ENCODE measurements at places on chromosomes 7 and 10.

- no peak for DNase-seq
These were observed 43.3 kb upstream of the SLC26A3 start for GRCh38 chr7:107846324-107846723.

- no peak for DNase-seq
These were observed 539.2 kb downstream of the HTR7 start for GRCh38 chr10:90318659-90319058.

GRCh38 chr7:3300221-3300650, 816 bp upstream of the SDK1 start:
- peak; percentile 46 for DNase-seq

- no peak for DNase-seq
These were observed 168.3 kb downstream of the PTPRN2 start for GRCh38 chr7:158419238-158419785.

DNA sequence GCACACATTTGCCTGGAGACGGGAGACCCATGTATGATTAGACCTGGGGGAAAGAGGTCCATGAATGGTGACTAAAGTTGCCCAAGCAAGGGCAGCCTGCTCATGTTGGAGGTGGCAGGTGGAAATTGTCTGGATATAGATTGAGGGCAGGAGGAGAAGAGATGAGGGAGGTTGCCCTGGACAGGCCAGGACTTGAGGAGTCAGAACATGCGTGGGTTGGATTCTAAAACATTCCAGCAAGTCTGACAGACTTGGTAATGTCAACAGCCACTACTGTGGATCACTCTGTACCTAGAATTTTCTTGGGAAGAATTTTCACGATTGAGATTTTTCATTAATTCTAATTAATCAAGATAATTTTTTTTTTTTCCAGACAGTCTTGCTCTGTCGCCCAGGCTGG, 19.1 kb upstream of the SVOPL start:
- no peak for DNase-seq

- DNase-seq = no peak
These were observed 18.8 kb upstream of the LIPM start for GRCh38 chr10:88783724-88784123.

DNA sequence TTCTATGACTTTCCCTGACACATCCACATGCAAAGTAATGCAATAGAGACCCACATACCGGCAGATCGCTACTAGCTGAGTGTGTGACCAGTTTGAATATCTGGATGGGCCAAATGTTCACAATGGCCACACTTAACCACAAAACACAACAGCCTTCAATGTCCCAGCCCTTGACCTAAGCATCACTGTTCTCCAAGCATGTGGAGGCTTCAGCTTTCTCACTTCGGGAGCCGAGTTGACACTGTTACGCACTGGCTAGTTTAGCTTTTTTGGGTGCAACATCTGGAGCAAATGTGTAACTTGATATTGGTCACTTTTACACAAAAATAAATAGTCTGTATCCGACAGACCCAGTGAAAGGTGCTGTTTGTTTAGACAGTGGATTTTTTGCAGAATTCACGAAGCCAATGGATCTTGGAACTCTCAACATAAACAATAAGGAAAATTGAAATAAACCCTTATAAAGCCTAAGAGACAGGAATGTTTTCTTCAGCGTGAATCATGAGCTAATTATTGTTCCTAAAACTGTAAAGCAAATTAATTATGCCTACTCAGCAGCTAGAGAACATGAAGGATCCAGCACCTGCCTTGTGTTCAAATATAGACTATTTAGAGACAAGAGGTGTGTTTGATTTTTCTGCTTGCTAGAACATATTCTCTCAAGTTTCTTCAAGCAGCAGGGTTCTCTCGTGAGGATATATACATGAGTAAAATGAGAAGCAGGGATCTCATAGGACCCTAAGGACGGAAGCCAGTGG, 117.6 kb upstream of the JCAD start:
- no peak for DNase-seq

DNA sequence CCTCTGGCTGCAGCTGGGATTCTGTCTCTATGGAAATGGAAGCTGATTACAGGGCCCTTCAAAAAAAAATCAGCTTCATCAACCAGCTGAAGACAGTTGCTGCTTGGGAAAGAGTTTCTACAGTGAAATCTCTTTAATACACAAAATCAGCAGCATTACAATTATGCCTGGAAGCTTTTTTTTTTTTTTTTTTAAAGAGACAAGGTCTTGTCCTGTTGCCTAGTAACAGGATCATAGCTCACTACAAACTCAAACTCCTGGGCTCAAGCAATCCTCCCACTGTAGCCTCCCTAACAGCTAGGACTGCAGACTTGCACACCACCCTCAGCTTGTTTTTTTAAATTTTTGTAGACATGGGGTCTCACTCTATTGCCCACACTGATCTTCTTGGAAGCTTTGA, 94.5 kb downstream of the OR13A1 start:
- no peak for DNase-seq

- no peak for DNase-seq
These were observed 362.5 kb upstream of the NRP1 start for GRCh38 chr10:33697016-33697415.

- DNase-seq = no peak
These were observed 43.0 kb downstream of the PKD1L1 start for GRCh38 chr7:47905076-47905920.

- DNase-seq = no peak
These were observed 724.2 kb downstream of the SORCS1 start for GRCh38 chr10:106440355-106440754.

DNA sequence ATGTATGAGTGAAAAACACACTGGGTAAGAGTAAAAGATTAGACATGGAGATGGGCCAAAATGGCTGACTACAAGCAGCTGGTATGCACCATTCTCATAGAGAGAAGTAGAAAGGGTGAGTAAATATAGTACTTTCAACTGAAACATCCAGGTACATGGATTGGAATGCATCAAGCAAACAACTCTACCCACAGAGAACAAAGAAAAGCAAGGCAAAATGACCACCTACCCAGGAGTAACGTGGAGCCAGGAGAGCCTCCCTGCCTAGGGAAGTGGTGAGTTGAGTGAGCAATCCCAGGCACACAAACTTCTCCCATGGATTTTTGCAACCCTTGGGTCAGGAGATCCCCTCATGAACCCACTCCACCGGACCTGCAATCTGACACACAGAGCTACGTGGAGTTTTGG, 212.8 kb downstream of the PTN start:
- DNase-seq = no peak

- no peak for DNase-seq
These were observed 318.5 kb downstream of the GPR158 start for GRCh38 chr10:25493122-25493893.

DNA sequence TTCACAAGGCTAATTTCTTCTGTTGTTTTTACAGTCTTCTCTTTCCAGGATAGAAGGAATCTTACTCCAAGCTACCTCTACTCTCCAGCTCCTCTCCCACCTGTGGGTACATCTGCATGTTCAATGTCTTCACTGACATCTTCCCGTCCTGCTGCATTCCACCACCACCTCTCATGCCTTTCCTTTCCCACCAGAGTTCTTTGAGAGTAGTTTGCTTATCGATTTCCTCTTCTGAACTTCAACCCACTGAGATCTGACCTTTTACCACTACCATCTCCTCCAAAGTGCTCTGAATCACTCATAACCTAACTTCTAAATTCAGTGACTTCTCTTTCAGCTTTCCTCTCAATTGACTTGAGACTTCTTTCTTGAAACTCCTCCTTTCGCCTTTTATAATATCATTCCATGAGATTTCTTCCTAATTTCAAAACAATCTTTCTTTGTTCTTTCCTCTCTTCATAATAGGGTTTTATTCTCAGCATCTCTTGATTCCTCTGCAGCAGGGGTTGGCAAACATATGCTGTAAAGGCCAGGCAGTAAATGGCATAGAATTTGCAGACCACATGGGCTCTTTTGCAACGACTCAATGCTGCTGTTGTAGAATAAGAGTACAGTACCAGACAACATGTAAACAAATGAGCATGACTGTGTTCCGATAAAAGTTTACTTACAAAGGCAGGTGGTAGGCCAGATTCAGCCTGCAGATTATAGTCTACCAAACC, 22.1 kb downstream of the ACSL5 start:
- no peak for DNase-seq

- DNase-seq = no peak
These were observed 7.3 kb downstream of the TRIM8 start for GRCh38 chr10:102651455-102652169.

- DNase-seq = no peak
These were observed 1.1 kb downstream of the AHR start for GRCh38 chr7:17299483-17299991.

DNA sequence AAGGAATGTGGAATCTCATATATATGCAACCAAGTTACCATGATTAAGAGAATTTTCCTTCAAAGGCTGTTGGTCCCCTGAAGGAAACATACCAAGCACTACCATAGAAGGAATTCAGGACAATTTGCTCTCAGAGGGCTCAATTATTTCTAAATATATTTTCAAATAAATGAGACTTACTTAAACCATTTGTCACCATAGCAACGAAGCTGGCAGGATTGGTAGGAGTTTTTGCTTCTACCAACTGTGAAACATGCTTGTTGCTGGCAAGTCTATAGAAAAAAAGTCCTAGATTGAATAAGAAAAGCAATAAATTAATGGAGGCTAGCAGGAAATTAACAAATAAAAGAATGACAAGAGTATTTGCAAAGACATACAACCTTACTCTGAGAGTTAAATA, 156.9 kb upstream of the NPSR1 start:
- DNase-seq = no peak

GRCh38 chr10:110010486-110011378, 2.9 kb downstream of the ADD3 start:
- no peak for DNase-seq

DNA sequence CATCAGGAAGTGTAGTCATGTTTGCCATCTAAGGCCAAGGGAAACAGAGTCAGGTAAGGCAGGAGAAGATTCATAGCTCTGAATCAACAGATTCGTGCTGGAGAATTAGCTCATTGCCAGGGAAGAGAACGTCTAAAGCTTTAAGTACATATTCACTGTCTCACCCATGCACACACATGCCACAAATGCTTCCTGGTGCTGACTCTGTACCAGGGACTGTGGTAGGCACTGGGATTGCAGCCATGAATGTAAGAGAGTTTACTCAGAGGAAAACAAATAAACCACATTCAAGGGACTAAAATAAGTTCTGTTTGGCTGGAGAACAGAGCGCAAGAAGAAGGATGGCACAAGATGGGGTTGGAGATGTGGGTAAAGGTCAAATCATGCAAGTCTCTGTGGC, 89.8 kb upstream of the HPS1 start:
- no peak for DNase-seq

- no peak for DNase-seq
These were observed 59.3 kb upstream of the RNF148 start for GRCh38 chr7:122762071-122762470.

- DNase-seq = no peak
These were observed 64.2 kb upstream of the CAPZA2 start for GRCh38 chr7:116798232-116798631.

GRCh38 chr7:156988343-156989185, 21.9 kb downstream of the MNX1 start:
- DNase-seq = no peak

DNA sequence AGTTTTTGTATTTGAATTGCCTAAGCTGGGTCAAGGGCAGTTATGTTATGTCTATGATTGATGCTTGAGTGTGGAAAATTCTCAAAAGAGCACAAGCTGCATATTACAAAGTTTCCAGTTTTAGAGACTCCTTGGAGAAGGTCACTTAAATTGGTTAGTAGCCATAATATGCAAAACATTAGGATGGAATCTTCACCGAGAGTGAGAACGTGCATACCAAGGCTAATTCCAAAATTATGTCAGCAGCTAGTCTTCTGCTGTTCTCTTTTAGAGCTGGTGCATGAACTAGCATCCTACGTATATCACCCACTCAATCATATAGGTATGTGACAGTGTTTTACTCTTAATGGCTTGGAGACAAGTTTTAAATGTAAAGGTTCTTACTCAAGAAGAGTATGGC, 49.2 kb downstream of the MKX start:
- no peak for DNase-seq

DNA sequence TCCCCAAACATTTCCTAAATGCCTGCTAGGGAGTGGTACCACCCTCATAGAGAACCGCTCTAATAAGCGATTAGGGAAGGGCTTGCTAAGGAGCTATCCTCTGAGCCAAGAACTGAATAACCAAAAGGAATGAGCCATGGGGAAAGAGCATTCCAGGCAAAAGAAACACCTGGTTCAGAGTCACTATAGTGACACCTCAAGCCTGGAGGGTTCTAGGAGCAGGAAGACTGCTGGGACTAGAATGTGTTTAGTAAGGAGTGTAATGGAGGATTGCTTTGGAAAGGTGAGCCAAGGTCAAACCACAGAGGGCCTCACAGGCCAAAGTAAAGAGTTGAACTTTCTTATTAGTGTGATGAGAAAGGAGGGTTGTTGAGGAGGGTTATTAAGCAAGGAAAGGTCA, 38.7 kb upstream of the NRBF2 start:
- no peak for DNase-seq

- DNase-seq = no peak
These were observed 284.9 kb upstream of the COBL start for GRCh38 chr7:51601461-51601860.

GRCh38 chr10:110511734-110512449, 14.2 kb downstream of the DUSP5 start:
- no peak for DNase-seq

DNA sequence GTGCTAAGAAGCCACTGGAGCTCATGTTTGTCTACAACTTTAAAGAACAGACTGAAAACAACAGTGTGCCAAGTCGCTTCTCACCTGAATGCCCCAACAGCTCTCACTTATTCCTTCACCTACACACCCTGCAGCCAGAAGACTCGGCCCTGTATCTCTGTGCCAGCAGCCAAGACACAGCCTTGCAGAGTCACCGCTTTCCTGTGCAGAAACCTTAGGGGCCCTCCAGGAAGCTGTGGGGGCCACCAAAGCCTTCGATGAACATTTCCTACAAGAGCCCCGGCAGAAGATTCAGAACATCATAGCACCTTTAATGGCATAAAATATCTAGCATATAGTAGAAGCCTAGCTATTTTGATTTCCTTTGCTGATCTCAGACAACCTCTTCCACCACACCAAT, 88.0 kb upstream of the PRSS58 start:
- no peak for DNase-seq

DNA sequence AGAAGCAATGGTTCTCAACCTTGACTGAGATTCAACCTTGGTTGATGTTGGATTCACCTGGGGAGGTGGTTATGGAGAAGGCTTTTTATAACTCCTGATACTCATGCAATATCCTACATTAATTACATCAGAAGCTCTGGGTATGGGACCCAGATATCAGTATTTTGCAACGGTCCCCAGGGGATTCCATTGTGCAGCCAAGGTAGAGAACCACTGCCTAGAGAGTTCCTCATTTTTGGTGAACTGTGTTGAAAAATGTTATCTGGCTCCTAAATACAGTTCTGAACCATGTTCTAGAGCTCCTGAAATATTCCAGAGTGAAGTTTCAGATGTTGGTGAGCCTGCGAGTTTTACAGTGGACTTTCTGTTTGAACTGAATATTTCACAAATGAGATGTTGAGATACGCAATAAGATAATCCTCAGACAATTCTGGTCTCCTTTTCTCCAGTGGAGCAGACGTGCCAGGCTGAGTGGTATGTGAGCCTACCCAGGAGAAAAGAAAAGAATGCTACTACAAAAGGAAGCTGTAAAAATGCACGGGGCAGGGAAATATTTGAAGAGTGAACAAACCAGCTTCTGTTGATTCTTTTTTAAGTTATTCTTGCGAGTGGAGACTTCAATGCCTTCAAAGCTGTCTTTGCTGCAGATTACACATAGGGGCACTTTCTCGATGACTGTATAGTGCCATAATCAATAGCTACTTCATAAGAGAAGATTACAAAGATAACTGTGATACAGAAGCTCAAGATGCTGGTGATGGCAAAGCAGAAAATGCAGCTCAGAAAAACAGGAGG, 13.6 kb upstream of the C10orf120 start:
- DNase-seq = no peak
